Right lobe of liver (tissue), 6 donors: ENCODE measurements at places on chromosomes 1 and 21. TPM values are rescaled to one million over a fixed set of nuclear protein-coding genes. Genes with fewer than 3 reads are reported as not detected.

DNA sequence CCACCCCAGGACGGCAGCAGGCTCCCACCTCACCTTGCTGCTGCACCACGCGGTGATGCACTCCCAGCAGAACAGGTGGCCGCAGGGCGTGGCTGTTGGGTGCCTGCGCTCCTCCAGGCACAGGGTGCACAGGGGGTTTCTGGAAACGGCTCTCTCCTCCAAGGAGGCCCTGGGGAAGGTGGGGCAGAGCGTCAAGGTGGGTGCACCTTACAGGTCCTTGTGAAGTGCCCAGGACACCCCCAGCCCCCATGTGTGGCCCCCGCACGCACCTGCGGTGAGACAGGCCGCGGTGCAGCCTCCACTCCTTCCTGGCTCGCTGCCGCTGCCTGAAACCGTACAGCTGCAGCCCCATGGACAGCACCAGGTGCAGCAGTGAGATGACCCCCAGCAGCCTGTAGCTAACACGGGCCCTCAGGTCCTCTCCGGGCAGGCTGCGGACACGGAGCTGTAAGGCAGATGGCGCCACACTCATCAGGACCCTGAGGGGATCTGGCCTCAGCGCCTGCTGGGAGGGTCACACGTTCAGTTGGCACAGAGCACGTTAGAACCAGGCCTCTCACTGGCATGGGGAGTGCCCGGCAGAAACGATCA is 5.8 kb downstream of the PEX10 start:
- H3K27me3 ChIP-seq = no peaks in the 10 kb centered on the region
- H3K36me3 ChIP-seq = peaks cover 39% of the 10 kb centered on the region
- DNase-seq = no peak
- no peak overlapping the region for H3K4me3 ChIP-seq
- peaks cover 7% of the 10 kb centered on the region for H3K4me1 ChIP-seq
- no peak overlapping the region for H3K27ac ChIP-seq

DNA sequence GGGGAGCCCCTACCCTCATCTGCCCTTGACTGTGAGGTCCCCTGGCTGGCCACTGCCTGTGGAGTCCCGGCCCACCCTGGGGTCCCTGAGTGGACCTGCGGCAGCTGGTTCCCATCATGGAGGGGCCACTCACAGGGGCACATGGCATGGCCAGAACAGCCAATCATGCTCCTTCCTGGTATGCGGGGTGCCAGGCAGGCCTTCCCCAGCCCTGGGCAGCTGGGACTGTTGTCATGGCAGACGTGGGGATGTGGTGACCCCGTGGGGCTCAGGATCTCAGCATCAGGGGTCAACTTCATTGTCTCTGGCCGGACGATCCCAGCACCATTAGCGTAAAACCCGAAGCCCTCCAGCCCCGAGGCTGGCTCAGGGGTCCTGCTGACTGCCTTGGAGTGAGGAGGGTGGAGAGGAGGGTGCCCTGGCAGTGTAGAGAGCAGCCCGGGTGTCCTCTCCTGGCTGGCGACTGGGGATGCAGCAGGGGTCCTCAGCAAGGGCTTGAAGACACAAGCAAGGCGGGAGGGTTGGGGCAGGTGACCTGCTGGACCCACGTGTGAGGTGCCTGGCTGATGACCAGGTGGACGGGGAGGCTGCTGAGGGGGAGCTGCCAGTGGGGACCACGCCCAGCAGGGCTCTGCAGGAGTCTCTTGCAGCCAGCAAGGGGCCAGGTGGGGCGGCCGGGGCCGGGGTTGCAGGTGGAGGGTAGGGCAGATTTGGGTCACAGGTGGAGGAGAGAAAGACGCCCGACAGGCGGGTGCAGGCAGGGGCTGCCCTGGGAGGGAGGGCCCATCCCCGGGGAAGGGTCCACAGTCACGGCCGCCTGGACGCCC is 45.1 kb downstream of the TRIM11 start:
- no peaks in the 10 kb centered on the region for H3K4me1 ChIP-seq
- H3K4me3 ChIP-seq = no peak overlapping the region
- peak; percentile 57 for DNase-seq
- H3K27me3 ChIP-seq = no peaks in the 10 kb centered on the region
- no peaks in the 10 kb centered on the region for H3K36me3 ChIP-seq
- no peak overlapping the region for H3K27ac ChIP-seq

DNA sequence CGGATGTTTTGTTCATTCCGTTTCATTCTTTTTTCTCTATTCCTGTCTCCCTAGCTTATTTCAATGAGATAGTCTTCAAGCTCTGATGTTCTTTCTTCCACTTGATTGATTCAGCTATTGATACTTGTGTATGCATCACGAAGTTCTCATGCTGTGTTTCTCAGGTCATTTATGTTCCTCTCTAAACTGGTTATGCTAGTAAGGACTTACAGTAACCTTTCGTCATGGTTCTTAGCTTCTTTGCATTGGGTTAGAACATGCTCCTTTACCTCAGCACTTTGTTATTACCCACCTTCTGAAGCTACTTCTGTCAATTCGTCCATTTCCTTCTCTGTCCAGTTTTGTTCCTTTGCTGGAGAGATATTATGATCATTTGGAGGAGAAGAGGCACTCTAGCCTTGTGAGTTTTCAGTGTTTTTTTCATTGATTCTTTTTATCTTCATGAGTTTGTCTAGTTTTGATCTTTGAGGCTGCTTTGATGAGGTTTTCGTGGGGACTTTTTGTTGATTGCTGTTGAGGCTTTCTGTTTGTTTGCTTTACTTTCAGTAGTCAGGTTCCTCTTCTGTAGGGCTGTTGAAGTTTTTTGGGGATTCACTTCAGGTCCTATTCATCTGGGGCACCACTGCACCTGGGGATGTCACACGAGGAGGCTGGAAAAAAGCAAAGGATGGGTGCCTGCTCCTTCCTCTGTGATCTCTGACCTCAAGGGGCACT is 496.9 kb upstream of the LRRC7 start:
- no peak overlapping the region for H3K4me3 ChIP-seq
- no peak for DNase-seq
- H3K4me1 ChIP-seq = no peaks in the 10 kb centered on the region
- no peaks in the 10 kb centered on the region for H3K27me3 ChIP-seq
- no peak overlapping the region for H3K27ac ChIP-seq

GPR3 gene
- 0.43 TPM for total RNA-seq

LMX1A gene
- not detected for total RNA-seq
